ENCODE measurements at places on chromosomes 5 and 9.
A peak's percentile ranks its signal among the peaks of the same experiment; 100 is the strongest.

- no peak for DNase-seq
Observed at GRCh38 chr5:90866333-90866732, 307.7 kb downstream of the ADGRV1 start.

DNA sequence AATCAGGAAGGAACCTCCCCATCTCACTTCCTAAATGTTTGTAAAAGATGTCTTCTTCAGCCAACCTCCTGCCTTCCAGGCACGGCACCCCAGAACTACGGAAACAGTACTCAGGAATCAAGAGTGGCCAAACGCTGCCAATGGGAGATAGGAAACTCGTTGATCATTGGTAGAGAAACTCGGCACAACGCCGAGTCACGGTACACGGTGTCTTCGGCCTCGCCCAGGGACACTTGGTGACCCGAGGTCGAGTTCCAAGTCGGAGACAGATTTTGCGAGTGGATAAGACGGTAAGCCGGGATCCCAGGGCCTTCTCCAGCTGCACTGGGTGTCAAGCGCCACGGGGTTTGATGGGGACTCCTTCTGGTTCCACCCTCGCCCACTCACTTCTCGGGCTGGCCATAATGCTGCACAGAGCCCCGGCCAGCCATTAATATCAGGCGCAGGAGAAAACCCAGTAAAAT is 343 bp downstream of the KIAA0825 start:
- no peak for DNase-seq

- DNase-seq, result peak; percentile 18
Observed at GRCh38 chr9:15104826-15105420, 194.7 kb upstream of the FREM1 start.

- no peak for DNase-seq
Observed at GRCh38 chr9:130327781-130328348, 62.3 kb downstream of the HMCN2 start.

DNA sequence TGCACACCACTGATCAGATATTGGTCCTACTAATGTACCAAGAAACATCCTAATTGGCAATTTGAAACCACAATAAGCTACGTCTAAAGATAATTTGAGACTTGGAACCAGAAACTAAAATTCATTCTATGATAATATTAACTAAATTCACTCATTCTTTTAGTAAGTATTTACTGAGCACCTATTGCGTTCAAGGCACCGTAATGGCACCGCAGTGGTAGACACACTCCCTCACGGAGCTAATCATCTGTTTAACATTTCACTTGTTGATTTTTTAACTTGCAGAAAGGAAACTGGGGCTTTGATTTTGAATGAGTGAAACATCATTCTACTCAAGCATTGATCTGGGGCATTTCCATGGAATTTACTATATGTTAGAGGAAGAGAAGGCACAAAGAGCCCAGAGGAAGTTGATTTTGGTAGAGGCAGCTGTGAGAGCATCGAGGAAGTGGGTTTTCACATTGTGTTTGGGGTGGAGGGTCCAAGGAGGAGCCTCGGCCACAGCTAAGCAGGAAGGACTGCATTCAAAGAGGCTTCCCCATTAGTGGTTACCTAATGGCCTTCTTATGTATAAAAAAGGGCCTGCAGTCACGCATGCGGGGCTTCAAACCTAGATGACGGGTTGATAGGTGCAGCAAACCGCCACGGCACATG is 7.1 kb downstream of the RAPGEF1 start:
- DNase-seq, result no peak

DNA sequence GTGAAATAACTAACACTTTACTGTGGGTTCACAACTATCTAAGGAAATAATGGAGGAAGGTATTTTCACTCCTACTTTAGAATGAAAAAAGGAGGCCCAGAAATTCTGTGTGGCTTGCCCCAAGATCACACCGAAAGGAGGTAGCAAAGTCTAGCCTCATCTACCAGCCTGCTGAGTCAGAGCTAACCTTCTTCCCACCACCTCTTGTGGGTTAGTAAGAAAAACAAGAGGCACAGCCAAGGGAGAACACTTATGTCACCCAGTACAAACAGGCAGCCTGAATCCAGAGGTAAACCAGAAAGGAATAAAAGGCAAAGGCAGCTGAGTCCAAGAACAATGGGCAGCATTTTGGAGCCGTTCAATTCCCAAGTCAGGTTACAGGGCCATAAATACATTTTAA is 91.9 kb upstream of the RASEF start:
- DNase-seq, result no peak

DNA sequence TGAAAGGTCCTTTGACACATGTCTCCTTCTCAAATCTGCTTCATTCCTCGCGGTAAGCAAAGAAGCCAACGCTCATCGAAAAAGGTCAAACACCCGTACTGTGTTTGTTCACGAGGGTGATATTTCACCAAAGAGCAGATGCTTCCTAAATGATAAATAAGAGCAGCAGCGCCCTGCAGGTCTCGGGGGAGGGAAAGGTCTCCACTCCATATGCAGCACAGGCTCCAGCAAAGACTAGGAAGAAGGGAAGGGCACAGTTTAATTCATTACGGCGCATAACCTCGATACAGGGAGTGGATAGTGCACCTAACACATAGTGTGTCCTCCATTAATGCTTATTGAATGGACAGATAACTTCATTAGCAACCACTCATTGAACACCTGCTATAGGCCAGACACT is 593.3 kb downstream of the CDK5RAP2 start:
- no peak for DNase-seq

- DNase-seq, result peak; percentile 62
Observed at GRCh38 chr9:129624168-129624759, 1.7 kb upstream of the NTMT1 start.

- no peak for DNase-seq
Observed at GRCh38 chr9:111985315-111985714, 88.7 kb downstream of the UGCG start.

- no peak for DNase-seq
Observed at GRCh38 chr5:80238097-80238496, 17.8 kb downstream of the SERINC5 start.

All from activated T-cell treated with anti-CD3 and anti-CD28 coated beads for 24 hours (primary cell).